Activated CD4-positive, alpha-beta memory T cell treated with anti-CD3 and anti-CD28 coated beads, Interleukin-2, amount 10 ng/mL, durations not matched to agents 7 days and 5 days (primary cell): ENCODE measurements at places on chromosomes 1 and 21.

- no peak for DNase-seq
Observed at GRCh38 chr1:93749894-93750301, 68.3 kb upstream of the BCAR3 start.

DNA sequence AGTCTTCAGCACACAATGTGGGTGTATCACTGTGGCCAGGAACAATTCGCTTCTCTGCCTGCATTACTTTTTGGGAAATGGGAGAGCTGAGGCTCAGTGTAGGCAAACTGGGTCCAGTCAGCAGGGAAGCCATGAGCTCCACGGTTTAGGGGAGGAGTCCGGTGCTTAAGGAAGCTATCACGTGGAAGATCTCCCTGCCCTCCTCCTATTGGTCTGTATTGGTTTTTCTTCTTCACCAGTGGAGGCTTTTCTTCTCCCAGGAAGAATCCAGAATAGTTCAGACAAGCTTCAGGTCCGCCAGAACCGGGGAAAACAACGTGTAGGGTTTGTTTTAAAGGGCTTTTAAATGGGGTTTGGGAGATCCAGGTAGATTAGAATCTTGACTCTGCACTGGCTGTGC lies 156.2 kb upstream of the CAMK1G start:
- no peak for DNase-seq

DNA sequence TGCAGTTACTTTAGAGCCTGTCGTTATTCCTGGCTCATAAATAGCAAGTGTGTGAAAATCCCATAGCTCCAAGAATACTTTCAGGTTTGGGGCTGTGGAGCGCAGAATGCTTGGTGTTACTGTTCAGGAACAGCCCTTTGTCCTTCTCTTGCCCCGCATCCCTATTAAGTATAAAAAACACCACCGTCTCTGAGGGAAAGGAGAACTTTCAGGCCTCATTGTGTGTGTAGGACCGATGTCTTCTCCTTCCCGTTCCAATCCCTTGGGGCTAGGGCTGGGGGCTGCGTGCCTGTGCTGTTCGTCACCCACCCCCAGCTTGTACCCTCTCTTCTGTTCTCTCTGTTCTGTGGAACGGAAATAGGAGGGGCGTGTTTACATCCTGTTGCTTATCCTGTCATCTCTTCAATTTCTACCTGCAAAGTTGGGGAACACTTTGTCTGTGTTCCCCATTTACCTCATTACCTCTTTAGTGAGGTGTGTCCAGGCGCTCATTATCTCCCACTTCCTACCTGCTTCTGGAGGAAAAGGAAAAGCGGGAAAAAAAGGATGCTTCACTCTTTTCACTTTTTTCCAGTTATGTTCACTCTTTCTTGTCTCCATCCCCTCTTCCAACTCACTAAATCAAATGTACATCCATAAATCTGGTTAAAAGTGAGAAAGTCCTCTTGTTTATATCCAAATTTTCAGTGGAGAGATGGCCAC lies 788 bp upstream of the TXNIP start:
- peak; percentile 61 for DNase-seq

DNA sequence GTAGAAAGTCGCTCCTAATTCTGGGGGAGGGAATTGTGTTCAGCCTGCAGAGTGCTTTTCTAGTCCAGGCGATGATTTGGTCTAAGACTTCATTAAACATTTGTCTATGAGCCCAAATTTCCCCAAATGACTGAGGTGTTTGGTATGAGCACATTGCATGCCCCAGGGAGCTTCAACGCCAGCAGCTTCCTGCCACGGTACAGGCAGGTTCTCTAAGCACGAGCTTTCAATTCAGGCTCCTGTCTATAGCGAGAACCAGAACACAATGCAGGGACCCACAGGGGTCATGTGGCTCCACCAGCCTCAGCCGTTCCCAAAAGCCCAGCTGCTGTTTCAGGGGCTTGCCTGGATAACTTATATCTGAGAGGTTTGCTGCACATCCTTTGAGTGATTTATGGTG lies 34.1 kb upstream of the H6PD start:
- DNase-seq: no peak

DNA sequence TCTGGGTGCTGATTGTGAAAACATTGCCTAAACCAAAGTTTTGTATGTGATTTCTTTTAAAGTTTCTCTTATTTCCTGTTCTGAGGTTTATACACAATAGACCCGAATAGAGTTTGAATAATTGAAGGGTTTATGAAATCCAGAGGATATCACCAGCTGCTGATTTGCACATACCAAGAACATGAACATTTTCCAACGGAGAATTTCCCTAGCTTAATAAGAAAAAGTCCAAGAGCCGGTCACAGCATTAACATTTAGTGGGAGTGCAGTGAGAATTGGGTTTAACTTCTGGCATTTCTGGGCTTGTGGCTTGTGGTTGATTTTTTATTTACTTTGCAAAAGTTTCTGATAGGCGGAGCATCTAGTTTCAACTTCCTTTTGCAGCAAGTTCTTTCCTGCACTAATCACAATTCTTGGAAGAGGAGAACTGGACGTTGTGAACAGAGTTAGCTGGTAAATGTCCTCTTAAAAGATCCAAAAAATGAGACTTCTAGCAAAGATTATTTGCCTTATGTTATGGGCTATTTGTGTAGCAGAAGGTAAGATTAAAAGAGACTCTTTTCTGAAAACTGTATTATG lies at the start of gene CFH:
TSS of gene CFH (plus strand) at position 407 of the 579 bp plus-strand sequence. CDS start at position 482, 75 bp downstream.
- no peak for DNase-seq

- no peak for DNase-seq
Observed at GRCh38 chr1:40350391-40350790, 23.1 kb upstream of the SMAP2 start.

- no peak for DNase-seq
Observed at GRCh38 chr1:220689666-220690065, 497 bp upstream of the C1orf115 start.

DNA sequence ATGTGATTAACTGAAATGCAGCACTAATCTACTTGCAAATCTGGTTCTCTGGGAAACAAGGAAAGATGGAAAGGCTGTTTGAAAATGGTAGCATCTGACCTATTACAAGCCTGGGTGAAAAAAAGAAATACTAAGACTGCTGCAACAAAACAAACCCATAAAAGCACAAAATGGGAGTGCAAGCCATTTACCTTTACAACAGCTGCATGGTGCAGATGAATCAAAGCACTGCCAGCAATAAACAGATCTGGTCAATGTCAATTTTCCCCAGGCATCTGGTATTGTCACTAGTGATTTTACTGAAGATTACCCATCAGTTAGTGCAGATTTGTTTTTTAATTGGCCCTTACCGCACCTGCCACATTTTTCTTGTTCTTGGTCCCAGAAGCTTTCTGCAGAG lies 1341.7 kb downstream of the PLA2G4A start:
- no peak for DNase-seq

- no peak for DNase-seq
Observed at GRCh38 chr1:86380257-86380861, 15.8 kb downstream of the ODF2L start.

DNA sequence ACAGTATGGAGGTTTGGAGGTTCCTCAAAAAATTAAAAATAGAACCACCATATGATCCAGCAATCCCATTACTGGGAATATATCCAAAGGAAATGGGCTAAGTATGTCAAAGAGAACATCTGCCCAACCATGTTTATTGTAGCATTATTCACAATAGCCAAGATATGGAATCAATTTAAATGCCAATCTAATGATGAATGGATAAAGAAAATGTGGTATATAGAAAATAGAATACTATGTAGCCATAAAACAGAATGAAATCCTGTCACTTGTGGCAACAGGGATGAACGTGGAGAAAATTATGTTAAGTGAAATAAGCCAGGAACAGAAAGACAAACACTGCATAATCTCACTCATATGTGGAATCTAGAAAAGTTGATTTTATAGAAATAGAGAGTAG lies 201.7 kb upstream of the AJAP1 start:
- DNase-seq: no peak

DNA sequence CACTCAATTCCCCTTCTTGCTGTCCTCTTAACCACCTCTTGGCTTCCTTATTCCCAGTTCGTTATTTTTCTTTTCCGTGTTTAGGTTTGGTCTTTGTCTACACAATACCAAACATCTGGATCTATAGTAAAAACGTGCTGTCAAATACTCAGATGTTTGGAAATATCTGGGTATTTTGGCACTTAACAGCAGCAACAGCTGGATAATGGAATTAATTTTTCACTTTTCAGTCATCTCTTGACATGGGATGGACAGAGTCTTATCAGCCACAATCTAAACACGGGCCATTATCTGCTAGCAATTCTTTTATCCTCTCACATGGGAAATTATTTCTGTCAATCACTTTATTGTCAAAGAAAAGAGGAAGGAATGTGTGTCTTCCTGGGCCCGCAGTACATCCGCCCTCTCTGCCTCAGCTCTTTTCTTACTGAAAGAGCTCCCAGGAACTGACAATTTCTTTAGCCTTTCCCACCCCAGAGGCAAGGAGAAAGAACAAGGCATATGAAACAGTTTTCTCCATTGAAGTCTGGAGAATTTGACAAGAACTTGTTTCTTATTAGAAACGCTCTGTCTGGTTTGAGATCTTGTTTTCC lies 13.4 kb downstream of the NHLH2 start:
- no peak for DNase-seq

DNA sequence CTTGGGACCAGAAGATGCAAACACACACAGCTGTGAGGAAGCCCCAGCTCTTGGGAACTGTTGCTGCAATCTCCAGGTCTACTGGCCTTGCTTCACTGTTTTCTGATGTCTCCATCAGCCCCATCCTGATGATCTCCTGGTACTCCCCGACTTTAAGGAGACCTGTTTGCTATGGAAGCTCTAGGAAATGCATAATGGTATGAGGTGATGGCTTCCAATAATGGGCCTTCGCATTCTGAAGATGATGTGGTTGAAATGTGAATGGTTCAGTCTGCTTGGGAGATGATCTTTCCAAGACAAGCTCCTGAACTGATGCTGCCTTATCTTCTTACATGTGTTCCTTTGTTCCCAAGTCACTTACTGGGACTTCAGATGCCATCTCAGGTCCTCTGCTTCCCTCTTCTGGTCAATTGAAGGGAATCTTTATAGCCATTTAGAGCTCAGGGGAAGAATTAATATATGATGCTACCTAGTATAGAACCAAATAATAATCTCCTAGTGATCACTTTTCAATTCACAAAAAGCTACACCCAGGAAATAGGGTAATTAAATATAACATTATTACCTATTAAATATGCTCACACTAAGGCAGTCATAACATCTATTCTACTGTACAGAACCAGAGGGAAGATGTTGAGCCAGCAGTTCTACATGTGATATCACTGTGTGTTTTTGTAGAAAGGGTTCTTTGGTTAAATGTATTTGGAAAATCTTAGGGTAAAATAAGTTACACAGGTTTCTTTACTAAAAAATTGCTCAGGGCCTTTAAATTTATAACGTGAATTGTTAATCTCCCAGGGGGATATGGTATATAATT lies 73.9 kb upstream of the VTCN1 start:
- DNase-seq: no peak

GRCh38 chr1:80248886-80249285 lies 1242.4 kb upstream of the ADGRL4 start:
- no peak for DNase-seq

DNA sequence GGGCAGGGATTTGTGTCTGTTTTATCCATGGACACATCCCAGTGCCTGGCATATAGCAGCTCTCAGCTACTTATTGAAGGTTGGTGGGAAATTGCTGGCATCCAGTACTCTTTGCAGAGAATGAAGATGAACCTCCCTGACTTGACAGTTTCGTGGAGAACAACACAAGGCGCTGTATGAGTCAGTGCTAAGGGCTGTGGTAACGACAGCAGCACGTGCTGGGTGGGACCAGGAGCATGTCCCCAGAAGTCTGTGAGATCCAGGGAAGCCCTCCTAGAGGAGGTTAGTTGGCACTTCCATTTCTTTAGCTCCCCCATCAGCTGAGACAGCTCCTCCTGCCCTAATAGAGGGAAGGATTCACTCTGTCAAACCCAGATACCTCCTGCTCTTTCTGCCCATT lies 25.9 kb upstream of the IL19 start:
- peak; percentile 55 for DNase-seq

- no peak for DNase-seq
Observed at GRCh38 chr1:199784138-199784895, 243.2 kb upstream of the NR5A2 start.

- DNase-seq: no peak
Observed at GRCh38 chr21:42153046-42153686, 65.8 kb upstream of the ABCG1 start.

- no peak for DNase-seq
Observed at GRCh38 chr1:12135612-12136011, 31.2 kb upstream of the TNFRSF1B start.

DNA sequence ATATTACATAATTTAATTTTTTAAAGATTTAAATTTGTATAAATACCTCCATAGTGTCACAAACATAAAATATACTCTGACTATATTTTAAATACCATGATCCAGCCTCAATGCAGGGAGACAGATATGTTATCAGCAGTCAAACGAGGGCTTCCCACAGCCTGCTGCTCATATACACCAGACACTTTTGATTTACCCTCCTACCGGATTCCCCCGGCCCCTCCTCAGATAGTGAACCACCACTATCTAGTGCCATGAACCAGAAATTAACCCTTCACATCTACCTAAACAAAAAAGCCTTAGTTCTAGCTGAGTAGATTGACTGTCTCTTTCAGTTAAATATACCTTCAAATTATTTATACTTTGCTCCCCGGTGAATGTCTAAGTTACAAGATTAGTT lies 52.4 kb upstream of the C1orf53 start:
- DNase-seq: no peak

DNA sequence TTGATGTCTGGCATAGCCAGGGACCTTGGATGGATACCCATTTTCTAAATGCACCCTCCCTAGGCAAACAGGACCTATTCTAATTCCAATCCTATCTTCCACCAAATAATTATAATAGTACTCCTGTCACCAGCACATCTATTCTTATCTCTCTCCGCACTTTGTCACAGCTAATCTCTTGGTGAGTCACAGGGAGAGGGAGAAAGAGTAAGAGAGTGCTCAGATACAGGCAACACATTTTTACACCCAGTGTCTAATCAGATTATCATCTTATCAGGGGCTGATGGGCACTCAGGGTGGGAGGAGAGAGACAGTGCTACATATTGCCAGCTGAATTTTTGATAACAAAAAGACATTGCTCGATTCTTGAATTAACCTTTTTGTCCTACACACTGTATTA lies 275.0 kb upstream of the BEND5 start:
- DNase-seq: no peak

DNA sequence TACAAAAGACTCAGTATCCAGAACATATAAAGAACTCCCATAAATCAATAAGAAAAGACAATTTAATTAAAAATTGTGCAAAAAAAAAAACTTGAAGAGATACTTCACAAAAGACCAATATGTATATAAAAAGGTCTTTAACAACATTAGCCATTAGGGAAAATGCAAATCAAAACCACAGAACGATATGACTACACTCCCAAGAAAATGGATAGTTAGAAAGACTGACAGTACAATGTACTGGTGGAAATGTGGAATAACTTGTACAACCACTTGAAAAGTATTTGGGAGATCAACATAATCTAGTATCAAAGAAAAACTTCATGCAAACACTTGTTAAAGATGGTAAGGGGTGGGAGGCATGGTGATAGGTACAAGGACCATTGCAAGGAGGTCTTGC lies 3.9 kb upstream of the CLCA1 start:
- no peak for DNase-seq

GRCh38 chr1:200992382-200993048 lies 31.0 kb downstream of the KIF21B start:
- DNase-seq: no peak
